ENCODE measurements at places on chromosomes 1 and 21.

- DNase-seq: no peak
Measured at GRCh38 chr1:1094981-1095380, 20.9 kb upstream of the RNF223 start.

- DNase-seq: no peak
Measured at GRCh38 chr1:205791568-205792180, 16.4 kb upstream of the RAB29 start.

- no peak for DNase-seq
Measured at GRCh38 chr1:87739704-87740103, 411.0 kb downstream of the LMO4 start.

GRCh38 chr1:223350361-223350908 lies 13.5 kb downstream of the SUSD4 start:
- no peak for DNase-seq

GRCh38 chr1:229759037-229759435 lies 133.0 kb downstream of the URB2 start:
- DNase-seq: no peak

DNA sequence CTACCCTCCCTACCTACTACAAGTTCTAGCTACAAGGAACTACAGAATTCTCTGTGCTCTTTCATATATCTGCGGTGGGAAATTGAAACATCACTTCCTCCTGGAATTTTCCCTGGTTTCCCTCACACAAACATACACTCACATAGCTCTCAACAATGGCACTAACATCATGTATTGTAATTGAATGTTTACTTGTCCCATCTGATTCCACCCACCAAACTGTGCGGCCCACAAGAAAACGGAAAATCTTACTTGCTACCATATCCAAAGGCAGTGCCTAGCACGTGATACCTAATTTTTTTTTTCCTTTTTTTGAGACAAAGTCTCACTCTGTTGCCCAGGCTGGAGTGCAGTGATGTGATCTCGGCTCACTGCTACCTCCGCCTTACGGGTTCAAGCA lies 33.9 kb downstream of the NDC1 start:
- DNase-seq: no peak

- no peak for DNase-seq
Measured at GRCh38 chr1:24553931-24554330, 2.0 kb upstream of the NCMAP start.

GRCh38 chr1:46812996-46813857 lies 14.4 kb downstream of the CYP4B1 start:
- DNase-seq: no peak

- no peak for DNase-seq
Measured at GRCh38 chr1:150780510-150780909, 14.9 kb upstream of the CTSS start.

- no peak for DNase-seq
Measured at GRCh38 chr1:82880506-82880905, 1079.8 kb downstream of the ADGRL2 start.

GRCh38 chr1:93756657-93757056 lies 75.0 kb upstream of the BCAR3 start:
- DNase-seq: no peak

- no peak for DNase-seq
Measured at GRCh38 chr1:188372821-188373220, 1544.1 kb downstream of the PLA2G4A start.

DNA sequence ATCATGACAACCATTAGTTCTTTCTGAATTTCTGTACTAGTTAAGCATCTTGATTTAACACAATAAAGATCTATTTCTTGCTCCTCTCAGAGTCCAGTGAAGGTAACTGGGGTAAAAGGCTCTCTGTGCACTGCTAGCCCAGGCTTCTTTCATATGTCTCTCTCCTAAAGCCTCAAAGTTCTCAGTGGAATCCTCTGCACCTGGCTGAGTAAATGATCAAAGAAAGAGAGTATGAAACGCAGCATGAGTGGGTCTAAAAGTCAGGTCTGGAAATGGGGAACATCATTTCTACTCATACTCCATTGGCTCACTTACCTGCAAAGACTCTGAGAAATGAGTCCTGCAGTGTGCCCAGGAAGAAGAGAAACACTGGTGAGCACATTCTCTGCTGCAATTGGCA lies 418.5 kb downstream of the PTPRC start:
- no peak for DNase-seq

- no peak for DNase-seq
Measured at GRCh38 chr1:47563201-47563600, 125.4 kb downstream of the FOXD2 start.

DNA sequence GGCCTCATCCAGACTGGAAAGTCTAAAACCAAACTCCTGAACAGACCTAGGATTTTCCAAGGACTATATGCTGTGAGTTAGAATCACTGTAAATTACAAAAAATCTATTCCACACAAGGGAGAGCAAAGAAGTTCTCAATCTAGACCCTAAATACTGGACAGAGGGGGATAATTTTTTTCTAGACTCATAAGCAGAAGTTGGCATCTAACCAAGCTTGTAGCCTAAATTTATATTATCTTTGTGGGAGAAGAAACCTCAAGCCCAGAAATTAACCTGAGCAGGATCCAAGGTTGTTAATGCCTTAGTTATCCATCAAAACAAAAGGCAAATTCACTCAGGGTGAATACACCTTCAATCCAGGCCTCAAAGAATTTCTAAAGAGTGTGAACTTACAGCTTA lies 290.2 kb downstream of the SMYD3 start:
- DNase-seq: no peak

GRCh38 chr1:161994175-161994668 lies 29.4 kb downstream of the OLFML2B start:
- no peak for DNase-seq

DNA sequence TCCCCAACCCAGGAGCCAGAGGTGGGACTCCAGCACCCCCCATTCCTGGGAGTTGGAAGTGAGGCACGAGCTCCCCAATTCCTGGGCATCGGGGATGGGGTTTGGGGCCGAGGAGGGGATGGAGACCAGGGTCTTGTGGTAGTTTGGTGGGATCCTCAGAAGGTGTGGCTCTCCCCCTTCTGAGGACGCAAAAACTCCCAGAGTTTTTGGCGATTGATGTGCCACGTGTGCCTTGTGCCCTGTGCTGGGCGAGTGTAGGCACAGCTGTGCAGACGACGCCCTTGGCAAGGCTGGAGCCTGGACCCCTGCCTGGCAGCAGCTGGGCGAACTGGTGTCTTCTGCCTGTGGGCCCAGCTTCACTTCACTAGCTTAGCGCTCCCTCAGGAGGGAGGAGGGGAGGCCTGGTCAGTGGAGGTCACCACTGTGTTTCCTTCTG lies 2.6 kb downstream of the GUK1 start:
- DNase-seq: no peak

DNA sequence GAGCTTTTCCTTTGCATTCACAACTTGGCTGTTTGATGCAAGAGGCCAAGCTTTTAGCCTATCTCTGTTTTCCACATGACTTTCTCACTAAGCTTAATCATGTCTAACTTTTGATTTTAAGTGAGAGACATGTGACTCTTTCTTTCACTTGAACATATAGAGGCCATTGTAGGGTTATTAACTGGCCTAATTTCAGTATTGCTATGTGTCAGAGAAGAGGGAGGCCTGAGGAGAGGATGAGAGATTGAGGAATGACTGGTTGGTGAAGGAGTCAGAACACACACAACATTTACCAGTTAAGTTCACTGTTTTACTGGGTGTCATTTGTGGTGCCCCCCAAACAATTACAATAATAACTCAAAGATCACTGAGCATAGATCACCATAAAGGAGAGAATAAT lies 193.5 kb downstream of the CYYR1 start:
- no peak for DNase-seq

DNA sequence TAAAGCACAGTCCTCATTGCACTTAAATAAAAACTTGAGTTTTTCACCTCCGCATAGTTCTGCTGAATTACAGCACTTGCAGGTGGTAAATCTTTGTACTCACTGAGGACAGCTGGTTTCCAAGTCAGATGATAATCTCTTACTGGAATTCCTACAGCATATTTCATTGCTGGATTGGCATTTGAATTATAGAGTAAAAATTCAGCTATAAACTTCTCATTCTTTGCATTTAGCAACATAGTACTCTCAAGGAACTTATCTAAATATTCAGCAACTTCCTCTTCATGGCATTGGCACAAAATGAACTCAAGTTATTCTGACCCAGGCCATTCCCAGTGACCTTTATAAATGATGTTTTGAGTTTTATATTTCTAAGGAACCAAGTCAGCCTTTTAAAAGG lies 23.4 kb downstream of the GORAB start:
- DNase-seq: no peak

DNA sequence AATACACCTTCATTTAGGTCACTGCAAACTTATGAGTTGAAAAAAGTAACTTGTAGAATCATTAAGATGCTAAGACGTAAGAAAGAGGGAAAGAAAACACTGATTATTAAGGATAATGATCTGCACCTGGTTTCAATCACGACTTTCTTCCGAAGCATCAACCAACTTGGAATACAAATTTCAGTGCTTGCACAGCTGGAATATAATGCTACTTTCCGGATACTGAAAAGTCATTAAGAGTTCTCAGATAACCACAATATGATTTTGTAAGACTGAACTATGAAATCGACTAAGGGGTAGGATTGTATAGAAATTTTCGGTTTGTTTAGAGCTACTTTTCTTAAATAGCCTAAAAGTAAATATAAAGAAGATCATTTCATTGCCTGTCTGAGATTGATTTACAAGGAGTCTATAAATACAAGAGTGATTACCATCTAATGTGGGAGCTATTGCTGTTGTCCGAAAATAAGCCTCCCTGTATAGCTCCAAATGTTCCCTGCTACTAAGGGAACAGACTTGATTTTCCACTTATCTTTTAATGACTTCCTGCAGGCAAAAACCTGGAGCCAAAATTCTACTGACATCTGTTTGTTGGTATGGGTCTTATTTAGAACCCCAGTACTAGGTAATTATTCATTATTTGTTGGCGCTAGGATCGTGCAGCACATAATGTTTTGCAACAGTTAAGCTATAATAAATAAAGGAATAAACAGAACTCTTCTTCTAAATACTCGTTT lies 673.3 kb downstream of the KCNT2 start:
- DNase-seq: no peak
